Hematopoietic multipotent progenitor cell treated with erythropoietin and hydrocortisone succinate and interleukin-3 and kit ligand, for 15 days (in vitro differentiated cells): ENCODE measurements at places on chromosomes 3 and 15.

GRCh38 chr15:72927451-72927850 lies 124.8 kb upstream of the NEO1 start:
- DNase-seq: no peak

GRCh38 chr3:194871143-194871863 lies 185.6 kb downstream of the FAM43A start:
- DNase-seq: no peak

DNA sequence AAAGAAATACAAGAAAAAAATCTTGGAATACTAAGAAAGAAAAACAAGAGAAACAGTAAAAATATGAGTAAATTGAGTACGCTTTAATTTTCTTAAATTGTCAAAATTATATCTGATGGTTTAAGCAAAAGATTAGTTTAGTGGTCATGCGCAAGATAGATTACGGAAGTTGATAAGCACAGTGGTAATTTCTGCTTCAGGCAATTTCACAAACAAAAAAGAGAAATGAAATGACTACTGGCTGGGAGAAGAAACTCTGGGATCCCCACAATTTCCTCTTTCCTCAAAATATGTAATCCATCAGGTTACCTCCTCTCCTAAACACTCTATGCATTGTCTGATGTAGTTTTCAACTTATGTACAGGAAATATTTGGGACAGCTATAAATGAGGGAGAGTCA lies 9.0 kb downstream of the MYD88 start:
- DNase-seq: no peak

- no peak for DNase-seq
Observed at GRCh38 chr3:20930034-20930433, 744.0 kb upstream of the SGO1 start.

DNA sequence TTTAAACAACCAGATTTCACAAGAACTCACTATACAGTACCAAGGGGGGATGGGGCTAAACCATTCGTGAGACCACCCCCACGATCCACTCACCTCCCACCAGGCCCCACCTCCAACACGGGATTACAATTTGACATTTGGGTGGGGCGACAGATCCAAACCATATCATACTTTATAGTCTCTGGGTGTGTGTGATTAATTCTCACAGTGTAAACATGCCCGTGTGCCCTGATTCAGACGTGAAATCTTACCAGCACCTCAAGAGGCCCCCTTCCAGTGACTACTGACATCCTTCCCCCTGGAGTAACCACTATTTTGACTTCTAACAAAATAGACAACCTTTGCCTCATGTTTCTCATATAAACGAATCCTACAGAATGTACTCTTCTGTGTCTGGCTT lies 5.0 kb upstream of the PDIA5 start:
- DNase-seq: no peak

DNA sequence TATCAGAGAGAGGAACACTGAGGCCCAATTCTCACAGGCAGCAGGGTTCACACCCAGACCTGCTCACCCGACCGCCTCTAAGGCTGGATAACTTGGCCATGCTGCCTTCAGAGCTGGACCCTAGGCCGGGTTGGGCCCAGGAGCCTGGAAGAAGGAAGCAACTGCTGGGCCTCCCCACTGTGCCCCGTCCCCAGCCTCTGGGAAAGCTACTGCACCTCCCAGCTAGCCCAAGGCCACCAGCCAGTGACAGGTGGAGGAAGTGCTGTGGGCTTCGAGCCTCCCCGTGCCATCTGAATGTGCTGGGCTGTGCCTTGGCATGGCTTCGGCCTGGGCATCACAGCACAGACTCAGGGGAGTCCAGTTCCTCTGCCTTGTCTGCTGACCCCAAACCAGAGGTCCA lies 62.5 kb upstream of the RPL32 start:
- no peak for DNase-seq

- DNase-seq: peak; percentile 91
Observed at GRCh38 chr3:44976002-44976815, at the start of the genes EXOSC7 and ZDHHC3. TSS of gene EXOSC7 (plus strand) at chr3:44976244. CDS start at chr3:44976278, 34 bp downstream. TSS of gene ZDHHC3 (minus strand) at chr3:44976174. CDS start at chr3:44959436, 16,738 bp downstream.

- DNase-seq: no peak
Observed at GRCh38 chr3:143529798-143530197, 318.5 kb downstream of the SLC9A9 start.

DNA sequence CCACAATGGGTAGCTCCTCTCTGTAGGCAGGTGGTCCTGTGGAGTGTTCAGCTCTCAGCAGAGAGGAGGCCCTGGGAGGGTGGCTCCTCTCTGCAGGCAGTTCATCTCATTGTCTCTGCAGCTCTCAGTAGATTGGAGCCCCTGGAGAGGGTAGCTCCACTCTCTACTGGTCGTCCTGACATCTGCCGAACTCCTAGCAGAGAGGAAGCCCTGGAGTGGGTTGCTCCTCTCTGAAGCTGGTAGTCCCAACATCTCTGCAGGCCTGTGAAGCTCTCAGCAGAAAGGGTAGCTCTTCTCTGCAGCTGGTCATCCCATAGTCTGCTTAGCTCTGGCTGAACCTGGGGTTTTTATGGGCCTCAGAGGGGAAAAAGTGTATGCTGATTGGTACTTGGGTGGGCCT lies 50.8 kb downstream of the EFCAB12 start:
- DNase-seq: no peak

DNA sequence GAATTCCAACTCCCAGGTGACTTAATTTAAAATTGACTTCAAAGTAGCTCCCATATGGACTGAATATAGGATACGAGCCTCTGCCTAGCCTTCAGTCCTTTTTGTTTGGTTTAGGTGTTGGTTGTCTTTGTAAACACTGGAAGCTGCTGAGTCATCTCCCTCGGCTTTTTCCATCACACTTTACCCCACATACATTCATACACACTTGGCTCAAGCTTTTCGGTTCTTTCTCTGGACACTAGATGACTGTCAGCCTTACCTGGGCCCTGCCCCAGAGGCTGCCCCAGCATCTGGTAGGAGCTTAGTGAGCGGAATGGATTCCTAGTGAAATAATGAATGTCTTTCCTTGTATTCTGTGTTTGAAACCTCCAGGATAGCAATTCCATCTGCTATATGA lies 201.5 kb upstream of the IL12A start:
- DNase-seq: no peak

DNA sequence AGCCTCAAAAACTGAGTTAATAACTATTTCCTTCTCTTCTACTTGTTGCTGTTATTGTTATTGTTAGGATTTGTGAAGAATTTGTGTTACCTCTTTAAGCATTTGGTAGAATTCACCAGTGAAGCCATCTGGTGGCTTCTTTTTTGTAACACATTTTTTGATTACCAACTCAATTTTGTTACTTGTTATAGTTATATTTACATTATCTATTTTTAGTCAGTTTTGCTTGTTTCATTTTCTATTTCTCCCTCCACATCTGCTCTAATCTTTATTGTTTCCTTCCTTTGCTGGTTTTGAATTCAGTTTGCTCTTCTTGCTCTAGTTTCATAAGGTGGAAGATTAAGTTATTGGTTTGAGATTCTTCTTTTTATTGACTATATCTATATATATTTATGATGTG lies 3.7 kb upstream of the SLC9C1 start:
- DNase-seq: no peak

DNA sequence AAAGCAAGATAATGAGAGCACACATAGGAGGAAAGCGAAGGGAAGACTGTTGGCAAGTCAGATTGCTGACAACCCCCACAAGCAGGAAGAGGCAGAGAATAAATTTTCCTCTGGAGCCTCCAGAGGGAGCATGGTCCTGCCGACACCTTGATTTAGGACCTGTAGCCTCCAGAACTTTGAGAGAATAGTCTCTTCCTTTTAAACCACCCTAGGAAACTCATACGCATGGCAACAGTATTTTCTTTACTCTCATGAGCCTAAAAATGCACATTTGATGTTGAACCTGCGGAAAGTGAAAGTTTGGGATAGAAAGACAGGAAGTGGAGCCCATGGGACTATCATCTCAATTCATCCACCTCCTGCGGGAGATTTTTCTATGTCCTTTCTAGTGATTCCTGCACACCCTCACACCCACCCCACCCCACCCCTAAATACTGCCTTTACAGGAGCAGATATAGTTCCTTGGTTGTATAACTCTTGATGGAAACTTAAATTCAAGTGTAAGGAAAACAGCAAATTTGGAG lies 116.7 kb upstream of the LPP start:
- DNase-seq: no peak

DNA sequence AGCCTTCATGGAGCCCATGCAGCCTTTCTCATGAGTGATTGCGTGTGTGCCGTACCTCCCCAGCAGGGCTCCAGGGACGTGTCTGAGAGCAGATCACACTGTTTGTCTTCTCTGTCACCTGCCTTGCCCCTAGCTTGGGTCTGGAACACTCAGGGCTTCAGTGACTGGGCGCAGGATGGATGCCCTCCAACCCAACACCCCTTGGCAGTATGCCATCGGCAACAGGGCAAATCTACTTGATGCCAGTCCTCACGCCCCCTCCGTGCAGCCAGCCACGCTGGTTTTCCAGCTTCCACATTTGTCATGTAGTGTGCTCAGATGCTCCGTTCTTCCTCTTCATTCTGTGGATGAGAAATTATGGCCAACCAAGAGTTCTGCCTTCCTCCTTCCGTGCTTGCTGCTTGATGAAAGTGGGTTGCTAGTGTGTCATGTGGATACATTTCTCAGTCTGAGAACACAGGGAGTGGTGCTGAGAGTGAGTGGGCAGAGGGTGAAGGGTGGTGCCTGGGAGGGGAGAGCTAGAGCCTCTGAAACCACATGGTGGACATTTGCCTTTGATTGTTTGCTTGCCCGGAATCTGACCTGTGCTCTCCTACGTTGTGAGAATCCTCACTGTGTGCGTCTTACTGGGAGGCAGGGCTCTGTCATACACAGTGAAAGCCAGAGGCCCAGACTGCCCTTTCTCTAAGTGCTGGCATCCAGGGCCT lies 97.2 kb downstream of the FAM43A start:
- no peak for DNase-seq

GRCh38 chr3:131350506-131350905 lies 31.1 kb upstream of the NUDT16 start:
- no peak for DNase-seq

DNA sequence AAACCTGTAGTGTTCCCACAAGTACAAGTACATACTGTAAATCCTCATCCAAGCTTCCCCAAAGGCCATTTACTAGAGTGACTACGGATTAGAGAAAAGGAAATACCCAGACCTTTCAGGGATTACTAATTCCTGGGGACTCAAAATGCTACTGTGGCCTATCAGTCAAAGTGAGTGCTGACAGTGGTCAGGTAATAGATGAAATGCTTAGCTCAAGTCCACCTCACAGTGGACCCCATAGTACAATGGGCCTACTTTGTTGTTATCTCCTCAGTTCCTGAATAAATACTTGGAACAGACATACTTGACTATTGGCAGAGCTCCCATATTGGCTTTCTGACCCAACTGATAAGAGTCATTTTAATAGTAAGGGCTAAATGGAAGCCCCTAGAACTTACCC lies 61.6 kb downstream of the MAP4 start:
- DNase-seq: peak; percentile 37

- no peak for DNase-seq
Observed at GRCh38 chr3:177516158-177517011, 319.1 kb upstream of the TBL1XR1 start.

DNA sequence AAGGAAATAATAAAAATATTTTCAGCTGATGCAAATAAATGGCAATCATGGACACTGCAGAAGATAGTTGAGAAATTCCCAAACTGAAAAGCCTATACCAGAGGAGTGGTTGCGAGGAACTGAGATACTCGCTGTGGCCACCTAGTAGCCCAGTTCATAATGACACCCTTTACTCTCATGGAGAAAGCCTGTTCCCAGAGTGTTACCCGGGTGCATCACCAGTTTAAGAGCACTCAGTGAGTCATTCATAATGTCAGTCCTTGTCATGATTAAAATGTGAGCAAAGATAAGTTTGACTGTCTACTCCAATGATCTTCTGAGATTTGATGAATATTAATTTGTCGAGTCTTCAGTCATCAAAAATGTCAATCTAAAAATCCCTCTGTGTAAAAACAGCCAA lies 138.4 kb upstream of the LRRC3B start:
- DNase-seq: no peak

- DNase-seq: no peak
Observed at GRCh38 chr15:79948761-79949160, 22.2 kb downstream of the BCL2A1 start.

DNA sequence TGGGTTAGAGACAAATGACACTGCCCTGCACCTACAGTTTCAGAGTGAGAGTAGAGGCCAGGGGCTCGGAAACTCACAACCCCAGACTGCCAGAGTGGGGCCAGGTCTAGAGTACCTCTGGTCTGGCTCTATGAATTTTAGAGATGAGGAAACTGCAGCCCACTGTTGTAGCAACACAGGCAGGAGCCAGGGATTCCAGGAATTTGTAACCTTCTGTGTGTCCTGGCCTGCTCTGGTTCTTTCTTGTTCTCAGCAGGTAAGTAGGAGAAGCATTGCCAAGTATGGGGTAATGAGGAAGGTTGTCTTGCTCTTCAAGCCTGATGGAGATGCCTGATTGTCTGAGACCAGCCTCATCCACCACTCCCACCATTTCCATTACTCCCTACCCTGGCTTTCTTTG lies 221.8 kb downstream of the UACA start:
- no peak for DNase-seq

GRCh38 chr15:66288551-66289185 lies 4.7 kb upstream of the DIS3L start:
- DNase-seq: no peak

- no peak for DNase-seq
Observed at GRCh38 chr3:61665121-61665520, 103.8 kb downstream of the PTPRG start.

- DNase-seq: no peak
Observed at GRCh38 chr3:183116025-183116614, 16.8 kb upstream of the MCCC1 start.

DNA sequence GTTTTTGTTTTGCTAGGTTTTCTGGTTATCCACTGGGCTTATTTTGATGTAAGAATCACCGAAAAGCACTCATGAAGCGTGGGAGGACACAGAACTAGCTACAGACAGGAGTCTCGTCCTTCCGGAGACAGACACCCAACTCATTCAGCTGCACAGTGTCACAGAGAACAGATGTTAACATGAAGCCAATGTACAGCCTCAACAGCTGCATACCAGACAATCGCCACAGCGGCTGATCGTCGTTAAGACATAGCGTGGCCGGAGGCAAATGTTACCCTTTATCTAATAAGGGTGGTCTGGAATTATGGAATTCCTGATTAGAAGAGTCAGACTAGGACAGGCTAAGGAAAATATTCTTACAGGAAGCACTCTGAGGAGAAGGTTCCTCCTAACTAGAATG lies 1.1 kb upstream of the PYGO1 start:
- DNase-seq: no peak

DNA sequence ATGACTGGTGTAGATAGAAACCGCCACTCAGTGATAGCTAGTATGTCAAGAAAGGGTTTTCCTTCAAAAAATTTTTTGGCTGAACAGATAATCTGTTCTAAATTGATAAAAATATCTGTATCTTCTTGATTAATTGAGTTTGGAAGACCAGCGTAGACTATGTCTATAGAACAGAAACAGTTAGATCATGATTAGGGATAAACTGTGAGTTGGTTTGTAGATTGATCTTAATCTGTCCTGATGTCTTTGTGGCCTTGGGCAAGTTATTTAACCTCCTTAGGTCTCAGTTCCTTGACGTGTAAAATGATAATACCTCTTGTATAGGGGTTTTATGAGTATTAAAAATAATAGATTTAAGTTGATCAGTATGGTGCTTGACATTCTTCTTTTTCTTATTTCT lies 4.7 kb downstream of the NFKBIZ start:
- DNase-seq: no peak
